Esophagus squamous epithelium (tissue), 5 donors: ENCODE measurements at places on chromosomes 2 and 18.

DNA sequence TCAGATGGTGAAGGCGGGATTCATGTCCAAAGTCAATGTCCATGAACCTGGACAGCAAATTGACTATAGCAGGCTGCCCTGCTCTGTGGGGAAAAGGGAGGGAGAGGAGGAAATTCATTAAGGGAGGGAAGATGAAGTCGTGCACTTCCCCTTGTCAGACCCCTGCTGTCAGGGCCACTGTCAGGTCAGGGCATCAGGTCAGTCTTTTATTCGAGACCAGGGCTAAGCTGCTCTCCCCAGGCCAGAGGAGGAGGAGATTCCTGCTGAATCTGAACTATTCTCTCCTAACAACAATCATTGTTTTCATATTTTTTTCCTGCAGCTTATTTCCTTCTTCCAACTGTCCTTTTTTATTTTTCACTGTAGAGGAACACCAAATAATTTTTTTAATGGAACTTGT, 17.2 kb downstream of the CNDP1 start:
- no peak for DNase-seq

GRCh38 chr18:78719821-78720220, 259.8 kb upstream of the SALL3 start:
- no peak for DNase-seq

DNA sequence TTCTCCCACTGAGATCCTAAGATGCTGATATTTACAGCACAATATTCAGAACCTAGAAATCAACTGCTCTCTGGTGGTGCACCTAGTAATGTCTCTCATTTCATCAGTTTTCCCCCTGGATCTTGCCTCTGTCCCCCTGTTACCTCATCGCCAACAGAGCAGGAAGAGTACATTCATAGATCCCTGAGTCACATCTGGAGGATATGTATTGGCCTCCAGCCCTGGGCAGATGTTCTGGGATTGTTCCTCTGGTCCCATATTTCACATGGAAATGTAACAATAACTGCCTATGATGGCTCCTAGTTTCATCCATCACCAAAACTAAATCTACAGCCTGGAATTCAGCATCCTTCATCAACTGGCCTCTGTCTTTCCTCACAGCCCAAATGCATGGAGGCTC, 278.8 kb upstream of the SLC14A2 start:
- no peak for DNase-seq

DNA sequence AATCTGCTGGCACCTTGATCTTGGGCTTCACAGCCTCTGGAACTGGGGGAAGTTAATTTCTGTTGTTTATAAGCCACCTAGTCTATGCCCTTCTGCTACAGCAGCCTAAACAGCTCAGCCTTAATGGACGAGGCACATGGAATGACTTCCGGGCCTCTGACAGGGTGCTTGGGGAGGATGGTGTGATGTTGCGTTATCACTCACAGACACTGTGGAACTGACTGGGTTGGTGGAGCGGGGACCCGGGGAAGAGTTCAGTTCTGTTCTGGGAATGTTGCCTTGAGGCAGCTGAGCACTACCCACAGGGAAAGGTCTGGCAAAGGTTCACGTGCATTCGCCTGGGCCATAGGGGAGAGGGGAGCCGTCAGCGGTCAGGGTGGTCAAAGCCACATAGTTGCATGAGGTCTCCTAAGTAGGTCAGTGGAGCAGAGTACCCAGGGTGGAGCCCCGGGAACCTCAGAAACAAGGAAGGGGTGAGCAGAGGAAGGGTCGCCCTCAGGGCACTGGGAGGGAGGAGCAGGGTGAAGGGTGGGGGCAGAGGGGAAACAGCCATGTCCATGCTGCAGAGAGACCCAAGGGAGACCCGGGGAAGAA, 36.2 kb downstream of the LRRFIP1 start:
- DNase-seq = no peak

- DNase-seq = no peak
Observed at GRCh38 chr2:161576421-161576820, 47.8 kb upstream of the SLC4A10 start.

- DNase-seq = no peak
Observed at GRCh38 chr2:135728064-135728743, 13.5 kb upstream of the UBXN4 start.

DNA sequence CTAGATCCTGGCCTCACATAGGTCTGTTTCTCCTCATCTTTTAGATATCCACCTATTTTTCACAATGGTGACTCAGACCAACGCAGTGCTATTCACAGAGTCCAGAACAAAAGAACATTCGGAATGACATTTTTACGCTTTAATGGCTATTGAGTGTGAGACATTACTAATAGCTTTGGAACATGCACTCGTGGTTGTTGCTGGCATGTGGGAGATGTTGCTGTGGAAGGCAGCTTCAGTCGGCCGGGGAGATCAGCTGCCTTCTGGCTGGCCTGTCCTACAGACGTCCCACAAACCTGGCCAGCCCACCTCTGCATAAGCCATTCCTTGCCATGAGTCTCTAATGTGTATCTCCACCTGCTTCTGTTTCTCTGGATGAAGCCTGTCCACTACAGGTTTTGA, 3.4 kb downstream of the MBP start:
- DNase-seq = no peak

DNA sequence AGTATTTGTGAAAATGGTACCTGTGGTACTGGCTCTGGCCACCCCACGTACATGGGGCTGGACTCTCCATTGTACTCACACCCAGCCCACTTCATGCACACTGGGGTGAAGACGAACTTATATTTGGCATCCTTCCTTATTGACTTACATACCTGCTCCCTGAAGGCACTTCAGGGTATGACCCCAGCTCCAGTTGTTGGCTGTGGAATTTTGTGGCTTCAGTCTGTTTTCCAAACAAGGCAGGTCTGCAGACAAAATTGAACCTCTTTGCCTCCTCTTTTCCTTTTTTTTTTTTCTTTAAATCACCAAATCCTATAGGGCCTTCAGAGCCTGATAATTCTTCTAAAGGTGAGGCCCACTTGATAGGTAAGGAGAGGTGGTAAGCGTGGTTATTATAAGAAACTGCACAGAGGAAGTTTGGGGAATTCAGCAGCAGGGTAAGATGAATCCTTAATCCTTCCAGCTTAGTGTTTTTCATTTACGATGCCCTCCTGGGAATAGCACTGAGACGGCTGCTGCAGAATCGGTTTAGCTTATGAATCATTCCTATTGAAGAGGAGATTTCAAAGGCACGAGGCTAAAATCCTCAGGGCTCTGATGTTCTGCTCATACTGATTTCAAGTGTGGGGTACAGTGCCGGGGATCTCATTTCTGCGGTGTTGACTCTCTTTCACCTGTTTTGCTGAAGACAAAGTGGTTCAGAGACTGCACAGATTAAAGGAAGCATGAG, 55.2 kb downstream of the KIF5C start:
- DNase-seq = no peak

- DNase-seq = no peak
Observed at GRCh38 chr18:47593744-47594472, 336.6 kb downstream of the SMAD2 start.

DNA sequence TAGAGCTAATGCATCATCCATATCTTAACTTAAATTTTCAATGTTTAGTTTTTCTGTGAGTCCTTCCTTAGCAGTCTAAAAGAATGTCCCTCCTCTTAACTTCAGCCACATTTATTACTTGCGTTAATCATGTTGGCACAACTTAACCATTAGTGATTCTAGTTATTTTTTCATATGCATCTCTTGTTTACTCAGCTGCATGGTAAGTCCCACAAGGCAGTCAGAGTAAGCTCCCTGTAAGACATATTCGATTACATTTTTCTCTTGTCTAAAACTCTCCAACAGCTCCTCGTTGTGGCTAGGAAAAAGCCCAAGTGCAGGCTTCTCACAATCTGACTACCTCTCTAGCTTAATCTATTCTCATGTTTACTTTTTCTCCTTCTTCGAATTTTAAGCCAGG, 2045.3 kb upstream of the PIK3C3 start:
- no peak for DNase-seq

DNA sequence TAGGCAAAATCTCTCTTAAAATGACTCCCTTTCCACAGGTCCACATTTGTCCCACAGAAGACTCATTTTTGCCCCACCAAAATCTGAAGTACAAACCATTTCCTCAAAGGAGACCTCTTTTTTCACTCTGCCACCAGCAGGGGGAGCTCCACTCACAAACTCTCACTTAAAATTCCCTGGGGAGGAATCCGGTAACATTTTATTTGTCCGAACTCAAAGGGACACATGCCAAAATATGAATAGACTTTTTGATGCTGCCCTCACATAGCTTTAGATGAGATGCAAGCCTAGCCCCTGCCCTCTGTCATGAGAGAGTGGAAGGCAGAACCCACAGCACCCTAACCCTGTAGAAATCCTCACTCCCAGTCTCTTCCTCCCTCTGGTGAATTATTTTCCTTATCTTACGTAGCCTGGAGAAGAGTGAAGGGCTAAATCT, 57.1 kb downstream of the RMDN2 start:
- no peak for DNase-seq

GRCh38 chr2:180739070-180739469, 241.3 kb upstream of the UBE2E3 start:
- no peak for DNase-seq

DNA sequence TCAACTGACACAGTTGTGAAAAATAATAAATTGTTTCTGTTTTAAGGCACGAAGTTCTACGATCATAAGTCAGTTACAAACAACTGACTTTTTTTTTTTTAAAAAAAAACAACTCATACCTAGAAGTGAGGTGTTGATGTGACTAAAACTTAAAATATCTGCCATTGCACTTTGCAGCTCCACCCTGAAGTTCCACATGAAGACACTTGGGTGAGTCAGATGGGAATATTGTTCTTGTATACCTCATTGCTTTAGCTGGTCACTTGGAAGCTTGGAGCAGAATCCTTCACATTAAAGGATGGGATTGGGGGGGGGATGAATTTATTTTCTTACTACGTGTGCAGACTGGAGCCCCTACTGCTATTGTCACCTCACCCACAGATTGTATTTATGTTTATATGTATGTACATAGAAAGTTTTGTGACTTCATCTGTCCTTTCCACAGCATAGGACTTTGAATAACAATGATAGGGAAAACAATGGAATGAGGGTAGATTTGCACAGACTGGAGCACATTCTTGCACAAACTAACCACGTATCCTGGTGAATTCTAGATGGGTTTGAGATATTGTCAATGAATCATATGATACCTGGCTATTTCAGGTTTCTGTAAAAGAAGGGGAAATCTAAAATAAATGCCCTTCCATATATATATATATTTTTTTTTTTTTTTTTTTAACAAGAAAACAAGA, 57.9 kb upstream of the ARHGAP15 start:
- DNase-seq = no peak

- DNase-seq = no peak
Observed at GRCh38 chr2:144504218-144504641, 15.7 kb downstream of the ZEB2 start.

DNA sequence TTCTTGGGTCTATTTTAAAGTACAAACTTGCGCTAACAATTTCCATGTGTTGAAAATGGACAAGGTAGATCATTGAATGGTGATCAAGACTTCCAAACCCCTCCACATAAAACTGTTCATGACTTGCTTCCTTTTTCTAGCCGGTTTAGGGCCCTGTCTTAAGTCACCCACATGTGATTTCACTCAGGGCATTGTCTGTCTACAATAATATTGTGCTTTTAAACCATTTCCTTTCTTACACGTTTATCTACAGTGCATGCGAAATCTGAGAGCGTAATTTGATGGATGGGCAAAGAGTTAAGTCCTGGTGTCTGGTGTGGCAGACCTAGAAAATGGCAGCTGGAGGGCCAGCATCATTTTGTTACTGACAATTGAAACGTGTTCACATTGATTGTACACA, 2.0 kb upstream of the ZNF516 start:
- no peak for DNase-seq

DNA sequence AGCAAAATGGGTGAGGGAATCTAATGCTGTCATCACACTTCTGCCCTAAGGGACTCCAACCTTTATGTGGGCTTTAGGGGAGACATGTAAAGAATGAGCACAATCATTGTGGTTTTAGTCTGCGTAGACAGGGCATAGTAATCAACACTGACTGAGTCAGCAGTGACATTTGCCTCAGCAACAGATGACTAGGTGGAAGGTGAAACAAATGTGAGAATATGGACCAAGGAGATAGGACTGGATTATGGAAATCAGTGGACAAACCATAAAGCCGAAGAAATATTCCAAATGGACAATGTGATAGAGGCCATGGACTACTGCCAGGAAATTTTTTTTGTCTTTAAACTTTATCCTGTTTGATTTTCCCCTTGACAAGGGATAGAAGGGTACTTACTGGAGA, 83.9 kb downstream of the PDK1 start:
- DNase-seq = no peak

DNA sequence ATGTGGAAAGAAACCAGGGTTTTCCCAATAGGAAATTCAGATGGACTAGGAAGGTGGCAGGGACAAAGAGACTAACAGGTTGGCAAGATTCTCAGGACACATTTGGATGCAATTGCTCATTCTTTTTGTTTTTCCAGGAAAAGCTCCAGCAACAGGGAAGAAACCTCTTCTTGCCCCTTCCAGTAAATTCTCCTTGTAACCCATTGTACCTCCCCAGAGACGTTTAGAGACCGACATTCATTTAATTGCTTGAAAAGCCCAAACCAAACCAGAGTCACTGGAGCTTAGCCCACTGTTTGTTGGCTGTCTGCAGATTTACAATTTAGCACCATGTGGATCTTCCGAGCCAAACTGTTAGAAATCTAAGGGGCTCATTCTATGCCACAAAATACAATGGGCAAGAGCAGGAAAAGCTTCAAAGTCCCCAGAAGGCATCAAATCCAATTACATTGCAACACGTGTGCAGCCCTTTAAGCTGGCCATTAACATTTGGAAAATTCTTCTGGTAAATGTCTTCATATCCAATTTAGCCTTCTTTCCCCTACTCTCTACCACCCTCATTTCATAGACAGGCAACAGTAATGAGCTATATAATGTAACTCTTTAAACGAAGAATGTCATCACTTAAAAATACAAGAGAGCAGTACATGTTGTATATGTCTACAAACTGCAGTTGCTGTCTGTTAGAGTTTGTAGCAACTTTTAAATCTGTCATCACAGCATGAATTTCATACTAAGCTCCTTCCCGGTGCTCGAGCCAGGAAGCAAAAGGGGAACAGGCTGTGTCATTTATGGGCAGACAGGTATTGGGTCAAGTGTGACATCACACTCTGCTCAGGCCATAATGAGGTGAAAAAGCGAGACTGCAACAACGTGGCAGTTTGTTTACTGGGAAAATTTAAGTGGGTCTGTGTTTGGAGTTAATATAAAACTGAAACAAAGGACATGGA, 235.6 kb upstream of the HNRNPA3 start:
- DNase-seq = no peak
